Fibroblast of skin of left biceps (primary cell): ENCODE measurements at places on chromosomes 6 and 20.

GRCh38 chr6:951399-952181 lies 258.7 kb upstream of the EXOC2 start:
- DNase-seq, result no peak

GRCh38 chr6:130852844-130853554 lies 25.8 kb downstream of the SMLR1 start:
- DNase-seq, result no peak

- no peak for DNase-seq
Observed at GRCh38 chr20:50151034-50151743, 2.3 kb downstream of the PEDS1 start.

DNA sequence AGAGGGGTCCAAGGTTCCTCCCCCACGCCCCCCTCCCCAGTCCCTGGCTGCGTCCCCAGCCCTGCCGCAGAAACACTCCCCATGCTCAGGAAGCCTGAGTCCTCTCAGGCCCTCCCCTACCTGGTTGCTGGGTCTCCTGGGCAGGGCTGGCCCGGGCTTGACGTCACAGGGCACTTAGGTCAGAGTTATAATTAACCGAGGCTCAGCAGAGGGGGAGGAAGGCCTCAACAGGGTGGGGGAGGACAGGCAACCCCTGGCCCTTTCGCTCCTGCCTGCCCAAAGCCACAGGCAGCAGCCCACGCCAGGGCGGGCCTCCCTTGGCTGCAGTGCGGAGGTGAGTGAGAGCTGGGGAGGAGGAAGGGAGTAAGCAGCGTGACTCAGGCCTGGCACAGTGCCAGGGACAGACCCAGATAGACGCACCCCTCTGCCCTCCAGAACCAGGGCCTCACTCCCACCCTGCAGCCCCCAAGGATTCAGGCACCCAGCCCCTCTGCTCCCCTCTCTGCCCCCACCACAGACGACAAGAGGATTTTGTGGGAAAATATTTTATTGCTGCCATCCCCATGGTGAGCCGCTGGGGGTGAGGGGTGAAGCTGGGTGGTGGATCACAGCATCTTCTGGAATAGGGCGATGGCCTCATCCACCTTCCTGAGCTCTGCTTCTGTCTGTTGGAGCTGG lies at the start of gene VWA7:
Gene VWA7, minus strand, starts transcription at position 340 of the 678 bp plus-strand sequence. CDS start 549 bp downstream, outside the sequence.
- DNase-seq, result no peak

GRCh38 chr20:12649234-12649633 lies 359.5 kb upstream of the SPTLC3 start:
- no peak for DNase-seq

DNA sequence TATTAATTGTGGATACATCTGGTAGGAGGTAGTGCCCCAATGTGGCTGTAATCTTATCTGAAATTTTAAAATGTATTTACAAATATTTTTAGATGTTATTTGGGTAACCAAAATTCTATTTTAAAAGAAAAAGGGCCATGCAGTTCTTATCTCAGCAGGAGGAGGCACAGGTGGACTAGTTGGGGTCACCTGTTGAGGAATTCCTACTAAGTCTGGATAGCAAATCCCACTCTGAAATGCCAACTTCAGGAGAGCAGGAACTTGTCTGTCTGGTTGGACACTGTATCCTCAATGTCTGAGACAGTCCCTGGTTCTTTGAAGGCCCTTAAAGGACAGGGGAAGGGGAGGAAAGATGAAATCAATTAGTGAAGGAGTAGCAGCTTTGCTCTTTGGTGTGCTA lies 82.6 kb downstream of the EYA2 start:
- no peak for DNase-seq

DNA sequence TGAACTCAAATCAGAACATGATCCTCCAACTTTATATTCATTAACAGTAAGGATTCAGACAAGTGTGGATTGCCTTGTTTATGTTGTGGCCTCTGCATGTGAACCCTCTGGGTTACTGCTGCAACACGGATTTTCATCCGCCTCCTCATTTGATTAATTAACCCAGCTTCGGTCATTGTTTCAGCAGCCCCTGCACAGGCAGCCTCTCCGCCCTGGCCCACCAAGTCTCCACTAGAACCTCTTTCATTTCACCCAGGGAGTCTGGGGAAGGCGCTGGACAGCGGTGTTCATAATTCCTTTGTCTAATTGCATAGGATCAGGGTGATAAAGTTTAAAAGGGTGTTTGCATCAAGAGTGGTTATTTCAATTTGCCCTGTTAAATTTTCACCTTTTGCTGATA lies 15.7 kb downstream of the NKX2-2 start:
- DNase-seq, result no peak

- no peak for DNase-seq
Observed at GRCh38 chr6:166369782-166370181, 13.0 kb downstream of the MPC1 start.
